ENCODE measurements at places on chromosomes 1 and 21.

- DNase-seq, result no peak
These were observed 118.6 kb downstream of the LRIG2 start for GRCh38 chr1:113191579-113192076.

DNA sequence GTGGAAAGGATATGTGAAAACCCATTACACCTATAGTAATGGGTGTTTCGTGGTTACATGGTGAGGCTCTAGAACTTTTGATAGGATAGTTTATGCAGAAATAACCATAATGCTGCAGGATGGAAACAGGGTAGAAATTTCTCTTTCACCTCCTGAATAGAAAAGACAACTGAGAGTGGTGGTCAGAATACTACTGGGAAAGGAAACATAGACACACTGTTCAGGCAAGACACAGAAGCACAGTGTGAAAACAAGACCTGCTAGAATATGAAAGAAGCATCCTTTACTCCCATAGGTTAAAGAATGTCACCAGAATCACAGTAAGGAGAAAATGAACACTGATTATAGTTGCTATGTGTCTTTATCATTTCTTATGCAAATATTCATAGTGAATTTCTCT is 496.6 kb downstream of the DPYD start:
- no peak for DNase-seq

- no peak for DNase-seq
These were observed 515 bp downstream of the MAN1C1 start for GRCh38 chr1:25616987-25617624.

DNA sequence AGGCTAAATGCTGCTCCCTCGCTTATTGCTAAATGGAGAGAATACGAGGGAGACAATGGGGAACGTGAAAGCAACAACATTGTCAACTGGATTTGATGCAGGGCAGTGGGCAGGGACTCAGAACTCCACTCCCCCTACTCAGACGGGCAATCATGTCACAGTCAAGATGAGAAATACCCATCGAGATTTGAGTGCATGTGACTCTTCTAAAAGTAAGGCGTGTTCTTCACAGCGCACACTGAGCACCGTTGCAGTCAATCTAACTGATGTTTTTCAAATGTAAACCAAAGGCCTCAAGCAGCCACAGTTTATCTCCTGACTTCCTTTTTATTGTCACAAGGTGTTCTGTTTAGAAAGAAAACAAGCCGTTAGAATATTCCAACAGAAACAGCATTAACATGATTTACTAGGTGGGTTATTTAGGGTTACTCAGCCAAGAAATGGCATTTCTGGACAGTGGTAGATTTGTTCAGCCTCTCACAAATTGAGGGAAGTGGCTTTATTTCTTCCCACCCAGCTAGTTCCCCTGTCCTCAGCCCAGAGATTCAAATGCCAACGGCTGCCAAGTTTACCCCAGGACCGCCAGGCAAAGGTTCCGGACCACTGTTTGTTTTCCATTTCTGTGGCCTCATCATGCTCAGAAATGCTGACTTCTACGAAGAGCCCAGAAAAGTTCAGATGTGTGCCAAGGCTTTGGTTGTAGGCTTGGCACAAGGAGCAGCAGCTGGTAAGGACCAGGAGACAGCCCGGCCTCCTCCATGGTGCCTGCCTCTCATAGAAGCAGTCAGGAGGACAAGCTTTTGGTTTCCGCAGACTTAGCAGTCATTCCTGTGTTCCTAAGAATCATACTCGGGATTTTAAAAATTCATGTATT is 171.4 kb downstream of the KIF26B start:
- DNase-seq, result no peak

DNA sequence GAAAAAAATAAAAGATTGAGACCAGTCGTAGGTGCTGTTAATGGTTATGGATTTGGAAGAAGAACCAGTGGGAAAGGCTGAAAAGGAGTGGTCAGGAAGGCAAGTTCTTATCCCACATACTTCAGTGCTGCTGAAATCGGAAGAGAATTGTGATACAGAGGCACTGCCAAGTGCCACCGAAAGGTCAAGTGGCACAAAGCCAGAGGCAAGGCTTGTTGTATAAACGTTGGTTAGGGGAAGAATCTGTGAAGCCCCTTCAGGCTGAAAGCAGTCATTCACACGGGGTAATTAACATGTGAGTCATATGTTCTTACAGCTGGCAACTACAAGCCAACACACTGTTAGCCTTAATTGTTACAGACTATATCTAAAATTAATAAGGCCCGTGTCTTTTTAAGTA is 48.8 kb downstream of the ZBTB40 start:
- DNase-seq, result peak; percentile 63

- no peak for DNase-seq
These were observed 99.1 kb downstream of the PLA2G4A start for GRCh38 chr1:186927884-186928283.

DNA sequence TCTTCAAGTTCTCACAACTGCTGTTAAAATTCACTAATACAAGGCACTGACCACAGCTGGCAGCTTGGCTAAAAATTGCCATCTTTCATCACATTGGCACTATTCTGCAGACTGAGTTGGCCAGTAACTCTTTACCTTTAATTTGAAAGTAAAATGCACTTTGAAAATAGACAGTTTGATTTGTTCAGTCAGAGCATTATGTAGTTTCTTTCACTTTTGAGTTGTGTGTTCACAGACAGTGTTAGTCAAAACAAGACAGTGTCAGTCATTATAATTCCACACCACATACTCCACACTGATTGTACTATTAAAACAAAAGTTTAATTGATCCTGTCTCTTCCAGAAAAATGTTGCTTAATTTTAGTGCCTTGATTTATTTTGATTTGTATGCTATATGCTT is 160.7 kb downstream of the SDCCAG8 start:
- no peak for DNase-seq

GRCh38 chr1:54497338-54497737 is 50.7 kb upstream of the ACOT11 start:
- no peak for DNase-seq

DNA sequence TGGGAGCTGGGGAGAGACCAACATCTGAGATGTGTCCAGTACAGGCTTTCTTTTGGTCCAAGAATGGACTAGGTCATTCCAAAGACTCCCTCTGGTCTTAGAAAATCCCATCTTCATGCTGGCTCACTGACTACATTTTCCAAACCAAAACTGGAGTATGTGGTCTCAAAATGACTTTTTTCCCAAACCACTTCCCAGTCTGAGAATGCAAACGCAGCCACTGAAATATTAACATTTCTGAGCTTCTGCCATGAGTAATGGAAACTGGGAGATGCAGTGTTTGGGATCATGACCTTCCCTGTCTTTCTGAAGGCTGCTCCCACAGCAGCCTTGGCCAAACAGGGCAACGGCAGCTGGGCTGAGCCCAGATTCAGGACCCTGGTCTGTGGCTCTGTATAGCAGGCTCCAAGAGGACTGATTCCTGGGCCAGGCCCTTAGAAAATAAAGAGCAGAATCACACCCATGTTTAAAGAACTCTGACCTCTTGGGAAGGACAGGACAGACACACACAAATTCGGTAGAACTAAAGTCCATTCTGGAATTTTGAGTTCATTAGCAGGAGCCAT is 62.1 kb upstream of the CNTN2 start:
- no peak for DNase-seq

DNA sequence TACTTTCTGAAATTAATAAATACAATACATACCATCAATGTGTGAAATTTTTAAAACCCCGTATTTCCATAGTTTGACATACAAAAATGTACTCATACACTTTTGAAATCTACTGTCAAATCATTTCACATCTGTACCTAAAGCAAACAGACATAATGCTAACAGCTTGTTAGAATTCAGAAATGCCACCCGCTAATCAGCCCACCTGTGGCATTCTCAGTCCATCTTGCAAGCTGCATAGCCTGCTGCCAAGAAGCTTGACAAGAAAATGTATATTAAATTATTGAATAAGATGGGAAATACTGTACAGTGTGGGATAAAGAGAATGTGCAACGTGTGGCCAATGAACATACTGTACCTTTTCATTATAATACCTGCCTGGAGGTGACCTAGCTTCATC is 55.1 kb downstream of the ZBTB18 start:
- DNase-seq, result no peak

DNA sequence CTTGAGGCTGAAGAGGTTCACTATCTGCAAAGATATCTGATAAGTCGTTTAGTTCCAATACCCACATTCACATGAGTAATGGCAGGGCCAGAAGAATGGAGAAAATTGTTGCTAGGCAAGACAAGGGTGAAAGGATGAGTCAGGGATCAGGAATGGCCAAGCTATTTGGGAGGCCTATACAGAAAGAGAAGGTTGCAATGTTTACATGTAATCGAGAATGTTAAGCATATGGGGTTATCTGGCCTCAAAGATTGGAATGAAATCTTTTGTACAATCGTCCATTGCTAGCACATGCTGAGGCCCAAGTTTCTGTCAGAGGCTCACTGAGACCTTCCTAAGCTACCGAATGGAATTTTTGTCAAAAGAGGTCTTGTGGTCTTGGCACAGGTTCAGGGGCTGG is 299.9 kb upstream of the PLD5 start:
- no peak for DNase-seq

- peak; percentile 21 for DNase-seq
These were observed 15.5 kb upstream of the SNX27 start for GRCh38 chr1:151596166-151596953.

DNA sequence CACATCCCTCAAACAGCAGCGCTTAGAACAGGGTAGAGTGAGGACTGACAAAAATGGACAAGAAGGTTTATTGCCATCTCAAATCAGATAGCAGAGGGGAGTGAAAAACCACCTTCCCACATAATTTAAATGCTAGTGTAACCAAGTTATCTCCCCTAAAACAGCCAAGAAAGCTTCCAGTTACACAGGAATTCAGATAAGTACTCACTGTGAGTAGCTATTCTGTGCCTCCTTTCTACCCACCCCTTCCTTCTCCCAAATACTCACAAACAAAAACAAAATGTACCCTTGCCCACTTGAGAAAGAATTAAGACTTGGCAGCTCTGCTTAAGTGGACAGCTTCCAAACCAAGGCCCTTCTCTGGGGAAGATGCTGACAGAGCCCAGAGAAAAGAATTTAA is 9.1 kb downstream of the OTUD7B start:
- DNase-seq, result no peak

GRCh38 chr21:45470087-45470515 is 65.1 kb downstream of the COL18A1 start:
- no peak for DNase-seq

- no peak for DNase-seq
These were observed 545.9 kb downstream of the SMYD3 start for GRCh38 chr1:245961137-245961540.

- DNase-seq, result no peak
These were observed 6.9 kb upstream of the ZMYM4 start for GRCh38 chr1:35261412-35262120.

GRCh38 chr1:32925403-32926162 is 24.4 kb upstream of the TMEM54 start:
- peak; percentile 77 for DNase-seq

GRCh38 chr1:161914595-161914994 is 109.1 kb downstream of the OLFML2B start:
- no peak for DNase-seq

DNA sequence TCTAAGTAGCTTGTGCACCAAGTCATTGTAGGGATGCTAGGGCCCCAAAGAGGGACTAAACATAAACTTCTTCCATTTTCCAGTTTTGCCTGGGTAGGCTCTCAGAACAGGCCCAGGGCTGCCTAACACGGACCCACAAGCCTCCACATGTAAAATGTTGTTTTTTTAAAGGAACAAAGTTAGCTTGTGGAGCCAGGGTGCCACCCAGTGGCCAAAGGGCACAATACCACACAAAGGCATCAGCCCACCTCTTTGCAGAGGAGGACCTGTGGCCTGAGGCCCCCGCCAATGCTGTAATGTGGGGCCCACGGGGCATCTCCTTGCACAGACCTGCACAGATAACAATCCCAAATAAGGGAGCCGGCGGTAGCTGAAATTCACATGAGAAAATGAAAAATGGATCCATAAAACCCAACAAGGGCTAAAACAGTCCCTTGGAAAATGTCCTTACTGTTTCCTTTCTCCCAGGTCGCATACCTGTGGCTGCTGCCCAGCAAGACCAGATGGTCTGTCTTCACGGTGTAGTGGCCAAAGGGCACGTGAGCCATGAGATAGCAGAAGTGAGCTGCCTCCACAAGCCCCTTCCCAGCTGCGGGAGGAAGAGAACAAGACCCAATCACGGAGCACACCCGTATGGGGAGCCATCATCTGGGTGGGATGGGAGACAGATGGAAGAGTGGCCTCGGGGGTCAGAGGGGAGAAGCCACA is 23.8 kb downstream of the SEC16B start:
- peak; percentile 90 for DNase-seq

DNA sequence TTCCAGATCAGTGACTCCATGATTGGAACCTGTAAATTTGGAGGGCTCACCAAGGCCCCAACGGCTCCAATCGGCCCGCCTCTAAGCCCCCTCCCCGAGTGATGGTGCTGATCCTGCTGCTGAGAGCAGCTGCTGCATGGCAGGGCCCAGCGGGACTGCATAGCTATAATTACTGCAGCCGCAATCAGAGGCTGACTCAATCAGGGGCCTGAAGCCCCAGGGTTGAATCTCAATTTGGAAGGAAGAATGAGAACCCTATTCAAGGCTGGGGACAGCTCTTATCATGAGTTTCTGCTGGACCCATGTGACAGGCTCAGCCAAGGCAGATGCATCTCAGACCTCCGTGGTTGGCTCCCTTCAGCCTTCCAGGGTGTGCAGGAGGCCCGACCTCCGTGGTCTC is 42.8 kb upstream of the MAGOH start:
- DNase-seq, result no peak

DNA sequence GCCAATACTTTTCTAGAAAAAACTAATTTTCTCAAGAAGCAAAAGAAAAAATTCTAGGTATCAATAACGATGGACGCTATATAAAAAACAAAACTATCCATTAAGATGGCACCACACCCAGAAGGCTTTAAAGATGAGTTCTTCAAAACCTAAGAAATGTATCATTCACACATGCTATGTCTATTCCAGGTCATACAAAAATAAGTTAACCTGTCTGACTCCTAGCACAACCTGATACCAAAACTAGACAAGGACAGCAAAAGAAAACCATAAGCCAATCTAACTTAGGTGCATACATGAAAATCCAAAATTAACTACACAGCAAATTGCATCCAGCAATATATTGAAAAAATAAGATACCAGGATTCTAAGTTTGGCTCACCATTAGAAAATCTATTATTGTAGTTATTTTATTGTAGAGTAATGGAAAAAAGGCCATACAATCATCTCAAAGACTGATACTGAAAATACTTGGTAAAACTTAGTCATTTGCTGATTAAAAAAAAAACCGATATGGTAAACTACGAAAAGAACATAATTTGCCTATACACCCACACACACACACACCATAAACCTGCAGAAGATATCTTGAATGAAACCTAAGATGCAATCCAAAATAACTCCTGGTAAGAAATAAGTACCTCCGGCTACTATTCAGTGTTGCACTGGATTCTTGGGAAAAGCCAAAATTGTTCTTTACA is 55.0 kb downstream of the TRAF5 start:
- DNase-seq, result no peak
